Activated effector memory CD4-positive, alpha-beta T cell treated with Interleukin-2 at 50 U/mL for 16 hours (primary cell): ENCODE measurements at places on chromosomes 6 and 20.

DNA sequence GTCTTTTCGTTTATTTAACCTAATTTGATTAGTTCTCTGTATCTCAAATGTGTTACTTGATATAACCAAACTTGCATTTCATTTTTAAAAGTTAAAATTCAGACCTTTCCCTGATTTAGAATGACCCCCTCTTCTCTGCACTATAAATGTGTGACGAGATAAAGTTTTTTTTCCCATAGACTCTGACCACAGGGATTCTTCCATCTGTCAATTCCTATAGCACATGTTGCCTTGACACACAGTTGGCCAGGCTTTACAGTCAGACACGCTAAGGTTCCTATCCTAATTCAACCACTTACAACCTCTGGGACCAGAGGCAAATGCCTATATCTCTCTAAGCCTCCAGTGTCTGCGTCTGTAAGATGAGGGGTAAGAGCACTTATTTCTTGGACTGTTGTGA, 40.6 kb downstream of the KCNS1 start:
- no peak for DNase-seq

- no peak for DNase-seq
These were observed 182.5 kb downstream of the ATXN1 start for GRCh38 chr6:16578695-16579285.

DNA sequence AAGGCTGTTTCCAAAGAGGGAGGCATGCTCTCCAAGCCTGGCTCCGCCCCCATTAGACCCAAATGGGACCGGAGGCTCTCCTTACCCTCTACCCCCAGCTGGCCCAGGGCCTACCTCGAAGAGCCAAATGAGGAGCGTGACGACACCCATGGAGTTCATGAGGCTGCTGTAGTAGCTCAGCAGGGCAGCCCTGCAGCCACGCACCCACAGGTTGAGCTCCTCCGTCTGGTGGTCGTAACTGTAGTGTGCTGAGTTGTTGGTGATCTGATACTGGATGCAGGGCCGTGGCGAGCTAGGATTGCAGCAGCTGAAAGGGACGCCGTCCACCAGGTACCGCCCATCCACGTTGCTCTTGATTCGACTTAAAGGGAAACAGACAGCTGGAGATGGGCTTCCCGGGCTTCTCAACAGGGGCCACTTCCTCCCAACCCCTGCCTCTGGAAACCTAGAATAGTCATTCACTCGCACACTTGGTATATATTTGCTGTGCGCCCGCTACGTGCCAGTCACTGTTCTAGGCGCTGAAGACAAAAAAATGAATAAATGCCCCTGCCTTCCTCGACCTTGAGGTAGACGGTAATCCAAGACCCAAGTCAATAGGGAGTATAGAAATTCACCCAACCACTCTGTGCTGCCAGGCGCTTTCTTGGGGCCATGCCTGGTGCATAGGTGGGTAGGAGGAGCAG, 18.0 kb downstream of the PRPH2 start:
- DNase-seq, result no peak

DNA sequence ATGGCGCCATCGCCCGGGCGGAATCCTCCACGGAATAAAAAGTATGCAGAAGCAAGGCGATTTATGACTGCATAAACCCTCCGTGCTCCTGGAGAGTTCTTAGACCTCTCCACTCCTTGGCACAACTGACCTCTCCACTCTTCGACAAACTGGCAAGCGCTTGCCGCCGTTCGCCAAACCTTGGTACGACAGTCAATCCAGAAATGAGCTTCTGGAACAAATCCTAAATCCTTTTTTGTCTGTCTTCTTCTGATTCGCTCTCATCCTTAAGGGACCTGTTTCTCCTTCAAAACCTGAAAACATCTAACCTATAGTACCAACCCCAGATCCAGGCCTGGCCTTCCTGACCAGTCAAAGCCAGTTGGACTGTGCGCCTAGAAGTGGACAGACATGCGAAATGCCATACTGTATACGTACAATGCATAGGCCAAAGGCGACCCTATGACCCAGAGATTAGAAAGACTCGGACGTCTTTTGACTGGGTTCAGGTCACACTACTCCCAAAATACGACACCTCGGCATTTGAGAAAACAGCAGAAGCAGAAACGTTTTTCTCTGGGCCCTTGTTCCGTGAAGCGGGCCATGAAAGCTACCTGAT, 59.4 kb downstream of the TRIM27 start:
- DNase-seq, result no peak
